ENCODE measurements at places on chromosomes 2 and 18.

GRCh38 chr18:74901362-74902146 is 303.9 kb downstream of the ZNF407 start:
- no peak for DNase-seq

DNA sequence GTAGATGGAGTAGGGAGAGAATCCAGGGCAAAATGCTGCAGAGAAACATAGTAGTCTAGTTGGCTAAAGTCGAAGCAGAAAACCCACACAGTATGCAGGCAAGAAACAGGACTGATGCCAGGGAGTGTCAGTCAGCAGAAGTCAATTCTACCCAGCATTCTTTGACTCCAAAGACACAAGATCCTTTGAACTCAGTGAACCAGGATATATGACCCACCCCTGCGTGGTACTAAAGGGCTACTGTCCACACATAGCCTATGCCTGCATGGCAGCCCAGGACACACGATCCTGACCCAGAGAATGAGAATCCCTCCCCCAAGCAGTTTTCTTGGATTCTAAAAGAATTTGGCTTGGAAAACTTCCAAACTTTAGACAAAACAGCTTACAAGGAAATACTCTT is 42.5 kb downstream of the ALK start:
- DNase-seq, result no peak

GRCh38 chr2:150234787-150235446 is 252.6 kb downstream of the RND3 start:
- DNase-seq, result peak; percentile 80

DNA sequence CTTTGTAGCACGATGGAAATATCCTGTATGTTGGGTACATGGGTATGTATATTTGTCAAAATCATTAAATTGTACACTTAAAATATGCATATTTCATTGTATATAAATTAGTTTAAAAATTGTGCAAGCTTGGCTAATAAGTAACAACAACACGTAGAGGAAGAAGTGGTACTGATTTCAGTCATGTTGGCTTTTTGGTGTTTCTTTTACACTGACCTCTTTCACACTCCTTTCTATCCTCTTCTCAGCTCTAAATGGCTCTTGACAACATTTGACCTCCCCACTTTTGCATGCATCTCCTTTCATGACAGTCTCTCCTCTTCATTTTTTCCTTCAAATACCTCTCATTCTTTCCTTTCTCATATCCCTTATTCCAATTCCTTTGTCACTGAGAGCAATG is 801.4 kb upstream of the ZEB2 start:
- no peak for DNase-seq

DNA sequence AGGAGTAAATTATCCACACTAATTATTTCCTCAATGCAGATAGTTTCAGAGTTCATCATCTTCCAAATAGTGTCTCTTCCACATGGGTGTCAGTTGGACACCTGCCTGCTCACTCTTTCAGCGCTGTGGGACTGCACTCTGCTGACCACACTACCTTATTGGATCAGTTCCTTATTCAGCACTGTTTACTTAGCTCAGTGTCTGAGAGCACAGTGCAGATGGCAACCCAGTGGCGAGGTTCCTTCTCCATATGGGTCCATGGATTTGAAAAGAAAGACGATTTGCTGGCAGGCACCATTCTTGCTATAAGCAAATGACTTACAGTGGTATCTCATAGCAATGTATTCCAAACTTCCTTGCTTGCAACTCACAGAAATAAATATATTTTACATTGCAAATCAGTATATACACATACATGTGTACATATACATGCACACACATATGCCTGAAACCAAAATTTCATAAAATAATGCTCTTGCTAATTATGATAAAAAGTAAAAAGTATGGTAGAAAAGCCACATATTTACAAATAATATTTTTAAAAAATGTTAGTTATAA is 354.8 kb downstream of the INSIG2 start:
- no peak for DNase-seq

DNA sequence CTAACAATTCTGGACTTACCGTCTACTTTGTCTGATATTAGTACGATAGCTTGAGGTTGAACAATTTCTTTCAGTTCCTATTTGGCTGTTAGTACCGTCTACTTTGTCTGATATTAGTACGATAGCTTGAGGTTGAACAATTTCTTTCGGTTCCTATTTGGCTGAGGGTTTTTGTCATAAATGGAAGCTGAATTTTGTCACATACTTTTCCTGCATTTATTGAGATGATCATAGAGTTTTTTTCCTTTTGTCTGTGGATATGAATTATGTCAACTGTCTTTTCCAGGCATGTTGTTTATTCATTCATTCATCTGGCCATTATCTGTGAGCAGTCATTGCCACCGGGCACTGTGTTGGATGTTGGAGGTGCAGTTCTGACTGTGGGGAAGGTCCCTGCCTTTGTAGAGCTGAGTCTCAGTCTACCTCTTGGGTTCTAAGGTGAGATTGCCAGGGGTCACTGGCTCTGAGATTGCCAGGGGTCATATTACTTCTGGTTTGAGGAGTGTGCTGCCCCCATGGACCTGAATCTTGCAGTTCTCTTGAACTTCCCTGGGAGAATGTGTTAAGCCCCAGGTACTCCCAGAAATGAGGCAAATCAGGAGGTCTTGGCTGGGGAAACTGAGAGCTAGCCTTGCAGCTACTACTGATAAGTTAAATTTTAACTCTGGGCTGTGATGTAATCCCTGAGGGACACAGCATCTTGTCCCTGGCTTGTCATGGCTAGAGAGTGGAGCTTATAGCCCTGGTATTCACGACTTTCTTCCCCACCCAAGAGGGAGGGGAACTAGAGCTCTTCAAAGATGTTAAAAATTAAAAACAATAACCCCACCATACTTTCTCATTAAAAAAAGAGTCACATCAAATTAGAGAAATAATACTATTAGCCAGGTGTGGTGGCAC is 89.1 kb upstream of the MBOAT2 start:
- peak; percentile 2 for DNase-seq

DNA sequence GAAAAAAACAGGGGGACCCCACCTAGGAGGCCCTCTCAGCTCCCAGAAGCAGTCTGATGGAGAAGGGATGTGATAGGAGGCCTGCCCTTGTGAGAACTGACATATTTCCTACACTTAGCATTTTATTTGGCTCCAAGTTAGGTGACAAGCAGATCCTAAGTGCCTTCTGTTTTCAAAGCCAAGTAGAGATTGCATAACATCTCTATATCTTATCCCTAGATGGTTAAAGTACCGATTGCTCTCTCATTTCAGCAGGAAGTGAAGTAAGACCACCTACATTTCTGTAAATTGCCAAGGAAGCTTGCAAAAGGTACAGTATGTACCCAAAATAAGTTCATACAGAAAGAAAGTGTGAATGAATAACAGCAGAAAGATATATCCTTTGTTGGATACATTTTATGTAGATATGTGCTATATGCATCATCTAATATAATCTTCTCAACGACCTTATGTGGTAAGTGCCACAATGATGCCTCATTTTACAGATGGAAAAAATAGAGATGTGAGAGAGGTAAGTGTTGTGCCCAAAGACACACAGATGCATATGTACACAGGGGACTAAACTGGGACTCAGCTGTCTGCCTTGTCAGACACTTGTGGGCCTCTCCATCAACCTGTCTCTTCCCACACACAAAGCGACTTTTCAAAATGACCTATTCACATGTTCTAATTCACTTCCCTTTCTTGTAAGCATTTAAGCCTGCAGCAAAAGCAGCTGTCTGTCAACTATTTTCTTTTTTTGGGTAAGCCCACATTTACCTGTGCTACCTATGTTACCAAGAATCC is 38.9 kb downstream of the DHRS9 start:
- no peak for DNase-seq

DNA sequence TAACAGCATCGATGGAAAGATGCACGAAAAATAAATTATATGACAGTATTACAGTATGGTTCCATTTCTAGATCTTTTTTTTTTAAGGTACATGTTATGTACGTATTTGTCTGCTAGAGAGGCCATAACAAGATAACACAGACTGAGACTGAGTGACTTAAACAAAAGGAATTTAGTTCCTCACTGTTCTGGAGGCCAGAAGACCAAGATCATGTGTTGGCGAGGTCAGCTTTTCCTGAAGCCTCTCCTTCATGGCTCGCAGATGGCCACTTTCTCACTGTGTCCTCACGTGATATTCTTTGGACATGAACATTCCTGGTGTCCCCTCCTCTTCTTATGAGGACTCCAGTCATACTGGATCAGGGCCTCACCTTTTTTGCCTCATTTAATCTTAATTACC is 177.4 kb downstream of the CAPN13 start:
- peak; percentile 34 for DNase-seq

DNA sequence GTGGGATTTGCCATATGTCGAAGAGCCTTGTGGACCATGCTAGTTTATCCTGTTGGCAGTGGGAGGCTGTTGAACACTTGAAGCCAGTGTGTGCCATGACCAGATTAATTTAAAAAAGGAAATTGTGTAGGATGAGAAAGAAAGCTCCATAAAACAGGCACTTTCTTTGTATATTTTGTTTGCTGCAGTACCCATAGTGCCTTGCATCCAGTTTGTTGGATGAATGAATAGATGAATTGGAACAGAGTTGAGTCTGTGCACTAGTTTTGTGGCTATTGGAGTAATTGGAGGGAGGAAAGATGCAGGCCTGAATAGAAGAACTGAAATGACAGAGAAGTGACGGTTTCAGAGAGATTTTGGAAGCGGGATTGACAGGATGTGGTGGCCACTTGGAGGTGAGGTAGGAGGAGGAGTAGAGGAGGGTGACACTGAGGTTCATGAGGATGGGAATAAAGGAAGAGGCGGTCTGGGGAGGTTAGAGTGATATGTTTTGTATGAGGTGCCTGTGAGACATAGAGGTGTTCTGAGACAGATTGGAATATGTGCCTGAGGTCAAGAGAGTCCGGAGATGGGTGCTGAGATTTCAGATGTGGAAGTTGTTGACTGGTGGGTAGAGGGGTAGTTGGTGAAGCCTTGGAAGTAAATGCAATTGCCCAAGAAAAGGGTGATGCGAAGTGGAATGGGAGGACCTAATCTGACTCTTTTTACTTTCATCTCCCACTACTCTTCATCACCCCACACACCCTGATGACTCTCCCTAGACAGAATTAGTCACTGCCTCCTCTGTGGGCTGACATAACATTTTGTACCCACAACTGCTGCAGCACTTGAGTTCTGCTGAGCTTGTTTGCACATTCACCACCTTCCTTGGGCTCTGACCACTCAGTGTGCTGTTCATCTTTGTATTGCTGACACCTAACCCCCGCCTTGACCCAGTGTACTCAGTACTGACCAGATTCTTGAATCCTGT is 5.1 kb downstream of the DGUOK start:
- DNase-seq, result peak; percentile 19

GRCh38 chr2:215826838-215827441 is 186.4 kb downstream of the MREG start:
- DNase-seq, result no peak

GRCh38 chr2:226905718-226906117 is 69.9 kb downstream of the RHBDD1 start:
- DNase-seq, result no peak

DNA sequence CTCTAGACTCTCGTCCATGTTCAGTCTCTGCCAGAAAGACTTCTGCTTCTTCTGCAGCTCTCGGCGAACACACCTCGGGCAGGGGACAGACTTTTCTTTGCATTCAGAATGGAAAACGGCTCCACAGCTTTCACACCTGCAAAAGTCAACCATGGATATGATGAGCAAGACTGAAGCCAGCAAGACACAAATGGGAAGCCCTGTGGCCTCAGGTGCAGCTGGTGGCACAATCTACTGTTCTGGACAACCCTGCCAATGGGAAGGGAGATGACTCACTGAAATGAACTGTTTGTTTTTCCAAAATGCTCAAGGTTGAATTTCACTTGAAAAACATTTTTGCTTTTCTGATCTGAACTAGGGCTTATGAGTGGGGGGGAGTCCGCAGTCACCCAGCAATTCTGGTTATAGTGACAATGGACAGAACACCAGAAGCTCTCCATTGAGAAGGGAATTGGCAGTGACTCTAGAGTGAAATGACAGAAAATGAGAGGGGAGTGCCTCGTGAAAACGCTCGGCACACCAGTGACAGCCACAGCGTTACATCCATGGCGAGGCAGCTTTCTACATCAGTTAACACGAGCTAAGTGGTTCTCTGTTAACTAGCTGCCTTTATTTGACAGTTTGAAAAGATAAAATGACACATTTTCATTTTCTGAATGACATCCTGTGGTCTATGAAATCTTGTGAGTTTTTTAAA is 58.8 kb upstream of the FZD5 start:
- no peak for DNase-seq

- no peak for DNase-seq
These were observed 41.4 kb upstream of the UPP2 start for GRCh38 chr2:158060160-158060834.

DNA sequence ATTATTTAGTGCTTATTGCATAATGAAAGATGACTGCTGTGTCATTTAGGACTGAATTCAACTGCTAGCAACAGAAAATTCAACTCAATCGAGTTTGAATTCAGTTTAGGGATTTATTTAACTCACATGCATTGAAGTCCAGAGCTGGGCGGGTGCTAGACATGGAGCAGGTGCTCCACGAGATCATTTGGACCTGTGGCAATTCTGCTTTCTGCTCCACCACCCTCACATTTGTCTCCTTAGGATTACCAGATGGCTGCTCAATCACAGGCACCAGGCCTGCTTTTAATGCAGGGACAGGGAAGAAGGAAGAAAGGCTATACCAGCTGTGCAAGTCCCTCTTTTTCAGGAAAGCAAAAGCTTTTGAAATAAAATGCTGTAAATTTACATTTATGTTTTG is 572.9 kb upstream of the SLC8A1 start:
- no peak for DNase-seq

- DNase-seq, result no peak
These were observed 114.2 kb downstream of the SGPP2 start for GRCh38 chr2:222538535-222538934.

- no peak for DNase-seq
These were observed 135.1 kb downstream of the RIT2 start for GRCh38 chr18:42980426-42980825.

GRCh38 chr2:190891372-190891771 is 10.8 kb downstream of the GLS start:
- DNase-seq, result no peak

GRCh38 chr2:11907190-11907589 is 160.8 kb downstream of the LPIN1 start:
- no peak for DNase-seq

DNA sequence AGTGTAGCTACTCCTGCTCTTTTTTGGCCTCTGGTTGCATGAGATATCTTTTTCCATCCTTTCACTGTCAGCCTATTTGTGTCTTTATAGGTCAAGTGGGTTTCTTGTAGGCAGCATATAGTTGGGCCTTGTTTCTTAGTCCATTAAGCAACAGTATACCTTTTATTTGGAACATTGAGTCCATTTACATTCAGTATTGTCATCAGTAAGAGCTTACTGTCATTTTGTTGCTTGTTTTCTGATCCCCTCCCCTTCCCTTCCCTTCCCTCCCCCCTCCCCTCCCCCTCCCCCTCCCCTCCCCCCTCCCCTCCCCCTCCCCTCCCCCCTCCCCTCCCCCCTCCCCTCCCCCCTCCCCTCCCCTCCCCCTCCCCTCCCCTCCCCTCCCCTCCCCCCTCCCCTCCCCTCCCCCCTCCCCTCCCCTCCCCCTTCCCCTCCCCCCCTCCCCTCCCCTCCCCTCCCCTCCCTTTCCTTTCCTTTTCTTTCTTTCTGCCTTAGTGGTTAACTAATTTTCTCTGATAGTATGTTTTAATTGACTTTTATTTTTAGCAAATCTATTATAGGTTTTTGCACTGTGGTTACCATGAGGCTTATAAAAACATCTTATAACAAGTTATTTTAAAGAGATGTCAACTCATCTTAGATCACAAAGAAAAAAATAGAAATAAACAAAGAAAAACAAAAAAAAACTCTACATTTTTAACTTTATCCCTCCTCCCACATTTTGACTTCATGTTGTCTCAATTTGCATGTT is 13.2 kb upstream of the DCDC2C start:
- DNase-seq, result no peak

GRCh38 chr18:74213429-74213828 is 65.1 kb downstream of the TIMM21 start:
- no peak for DNase-seq

- DNase-seq, result peak; percentile 30
These were observed 177.7 kb upstream of the GULP1 start for GRCh38 chr2:188114014-188114413.
